Muscle of leg (tissue), 16 donors: ENCODE measurements at places on chromosomes 2 and 18. TPM values are rescaled to one million over a fixed set of nuclear protein-coding genes. Genes with fewer than 3 reads are reported as not detected.

SKOR2 gene
- total RNA-seq = not detected

RAB6C gene
- total RNA-seq = 0.09 TPM

SH3BP4 gene
- 14.8 TPM for total RNA-seq

MROH2A gene
- total RNA-seq = not detected

PXDN gene
- 95.4 TPM for total RNA-seq

ATL2 gene
- total RNA-seq = 44.1 TPM

ZNF521 gene
- 67.1 TPM for total RNA-seq

EPB41L3 gene
- 80.6 TPM for total RNA-seq

IHH gene
- total RNA-seq = 0.04 TPM

NAB1 gene
- 76.7 TPM for total RNA-seq

PLGLB1 gene
- 1.6 TPM for total RNA-seq

TMX3 gene
- total RNA-seq = 40.0 TPM

TMEM169 gene
- total RNA-seq = 2.8 TPM

CCDC150 gene
- 4.6 TPM for total RNA-seq

RNF152 gene
- total RNA-seq = 8.1 TPM

USP14 gene
- total RNA-seq = 26.0 TPM

TACR1 gene
- 0.18 TPM for total RNA-seq

ZSWIM2 gene
- not detected for total RNA-seq

GPR155 gene
- 3.8 TPM for total RNA-seq
